ENCODE measurements at places on chromosomes 3 and 15.

DNA sequence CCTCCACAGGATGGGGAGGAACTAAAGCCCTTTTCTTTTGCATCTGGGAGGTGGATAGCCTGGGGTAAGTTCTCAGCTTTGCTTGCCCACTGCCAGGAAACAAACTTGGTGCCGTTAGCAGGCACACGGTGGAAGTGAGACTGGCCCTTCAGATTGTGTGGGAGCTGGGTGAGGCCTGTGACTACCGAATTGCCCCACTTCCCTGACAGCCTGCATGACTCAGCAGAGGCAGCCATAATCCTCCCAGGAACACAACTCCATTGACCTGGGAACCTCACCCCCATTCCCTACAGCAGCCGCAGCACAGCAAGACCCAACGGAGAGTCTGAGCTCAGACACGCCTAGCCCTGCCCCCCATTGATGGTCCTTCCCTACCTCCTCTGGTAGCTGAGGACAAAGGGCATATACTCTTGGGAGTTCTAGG lies 282.6 kb downstream of the KLF13 start:
- DNase-seq: no peak
- peaks cover 3% of the 10 kb centered on the region for H3K4me1 ChIP-seq
- H3K27ac ChIP-seq: no peak overlapping the region

- H3K4me3 ChIP-seq: no peak overlapping the region
- H3K36me3 ChIP-seq: no peaks in the 10 kb centered on the region
- H3K27ac ChIP-seq: no peak overlapping the region
- H3K27me3 ChIP-seq: no peaks in the 10 kb centered on the region
- peak; percentile 50 for DNase-seq
- H3K4me1 ChIP-seq: no peaks in the 10 kb centered on the region
Observed at GRCh38 chr15:57732526-57733331, 26.2 kb downstream of the POLR2M start.

- peaks cover 16% of the 10 kb centered on the region for H3K4me1 ChIP-seq
- H3K27me3 ChIP-seq: no peaks in the 10 kb centered on the region
- DNase-seq: no peak
- no peaks in the 10 kb centered on the region for H3K36me3 ChIP-seq
Observed at GRCh38 chr15:62393196-62393595, 228.1 kb upstream of the C2CD4B start.

DNA sequence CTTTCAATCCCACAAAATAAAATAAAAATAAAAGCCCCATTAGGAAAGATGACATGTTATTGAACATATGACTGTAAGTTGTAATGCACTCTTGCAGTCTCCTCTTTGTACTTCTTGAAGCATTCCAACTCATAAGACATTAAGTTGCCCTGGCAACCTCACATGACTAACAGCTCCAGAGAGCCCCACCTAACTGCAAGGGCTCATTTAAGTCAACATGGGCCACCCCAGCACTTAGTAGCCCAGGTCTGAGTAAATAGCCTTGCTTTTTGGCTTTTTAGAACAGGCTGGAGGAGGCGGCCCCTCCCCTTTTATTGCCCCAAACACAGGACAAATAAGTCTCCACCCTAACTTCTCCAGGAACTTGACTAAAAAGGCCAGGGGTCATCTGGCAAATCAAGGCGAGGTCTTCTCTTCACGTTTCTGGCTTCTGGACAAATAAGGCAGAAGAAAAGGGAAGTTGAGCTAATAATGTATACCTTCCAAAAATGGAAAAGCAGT lies 135.1 kb downstream of the TMCO5A start:
- peak overlapping the region; percentile 81 for H3K27ac ChIP-seq
- no peak for DNase-seq
- peaks cover 25% of the 10 kb centered on the region for H3K4me1 ChIP-seq
- no peaks in the 10 kb centered on the region for H3K36me3 ChIP-seq

DNA sequence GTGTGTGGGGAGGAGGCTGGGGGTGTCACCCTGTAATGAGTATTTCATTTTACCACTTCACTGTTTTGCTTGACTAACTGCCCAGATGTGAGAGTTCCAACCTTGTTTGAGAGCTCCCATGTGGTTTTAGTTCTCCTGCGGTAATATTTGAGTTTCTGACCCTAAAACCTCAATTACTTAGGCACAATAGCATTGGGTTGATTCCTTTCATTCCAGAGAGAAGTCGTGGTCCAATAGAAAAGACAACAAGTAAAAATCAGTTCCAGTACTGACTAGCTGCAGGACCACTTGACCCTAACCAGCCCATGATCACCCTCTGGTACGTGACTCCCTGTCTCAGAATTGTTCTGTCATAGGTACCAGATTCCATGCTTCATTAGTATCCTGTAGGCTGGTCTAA lies 630.4 kb downstream of the CADM2 start:
- H3K4me1 ChIP-seq: no peaks in the 10 kb centered on the region
- no peak overlapping the region for H3K27ac ChIP-seq
- H3K36me3 ChIP-seq: no peaks in the 10 kb centered on the region
- no peak overlapping the region for H3K4me3 ChIP-seq

GRCh38 chr3:152267831-152268554 lies 736 bp upstream of the MBNL1 start:
- peak overlapping the region; percentile 95 for H3K4me3 ChIP-seq
- H3K4me1 ChIP-seq: peaks cover 5% of the 10 kb centered on the region
- no peaks in the 10 kb centered on the region for H3K27me3 ChIP-seq
- peak overlapping the region; percentile 98 for H3K27ac ChIP-seq

- H3K4me3 ChIP-seq: no peak overlapping the region
- DNase-seq: no peak
- H3K27me3 ChIP-seq: no peaks in the 10 kb centered on the region
- no peaks in the 10 kb centered on the region for H3K4me1 ChIP-seq
Observed at GRCh38 chr15:32888221-32888761, 170.5 kb downstream of the GREM1 start.

GRCh38 chr15:101534376-101534970 lies 45.0 kb upstream of the PCSK6 start:
- H3K4me3 ChIP-seq: no peak overlapping the region
- no peak overlapping the region for H3K27ac ChIP-seq
- DNase-seq: no peak
- H3K36me3 ChIP-seq: no peaks in the 10 kb centered on the region
- H3K4me1 ChIP-seq: peaks cover 17% of the 10 kb centered on the region

DNA sequence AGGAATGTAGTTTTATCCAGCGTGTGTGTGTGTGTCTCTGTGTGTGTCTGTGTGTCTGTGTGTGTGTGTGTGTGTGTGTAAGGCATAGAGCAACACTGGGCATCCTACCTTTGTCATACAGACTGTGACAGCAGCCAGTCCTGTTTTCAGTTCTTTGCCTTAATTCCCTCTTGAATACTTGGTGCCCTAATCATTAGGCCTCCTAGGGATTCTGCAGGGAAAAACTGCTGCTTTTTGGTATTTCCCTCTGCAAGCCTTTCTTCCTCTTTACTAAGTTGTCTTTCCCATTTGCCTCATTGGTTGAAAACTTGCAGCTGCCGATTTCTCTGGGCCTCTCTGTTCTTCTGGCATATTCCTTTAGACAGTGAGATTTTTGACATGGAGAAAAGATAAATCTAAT lies 9.2 kb downstream of the SLC25A36 start:
- no peak overlapping the region for H3K4me3 ChIP-seq
- H3K27me3 ChIP-seq: no peaks in the 10 kb centered on the region
- DNase-seq: no peak
- no peaks in the 10 kb centered on the region for H3K4me1 ChIP-seq

- no peak overlapping the region for H3K27ac ChIP-seq
- no peaks in the 10 kb centered on the region for H3K27me3 ChIP-seq
- no peak for DNase-seq
- no peaks in the 10 kb centered on the region for H3K36me3 ChIP-seq
- H3K4me1 ChIP-seq: no peaks in the 10 kb centered on the region
Observed at GRCh38 chr3:102533784-102534183, 99.0 kb downstream of the ZPLD1 start.

- H3K4me1 ChIP-seq: peaks cover 30% of the 10 kb centered on the region
- no peaks in the 10 kb centered on the region for H3K27me3 ChIP-seq
- no peak overlapping the region for H3K27ac ChIP-seq
- DNase-seq: no peak
- peaks cover 3% of the 10 kb centered on the region for H3K36me3 ChIP-seq
Observed at GRCh38 chr15:68658641-68659358, 80.0 kb downstream of the CORO2B start.

DNA sequence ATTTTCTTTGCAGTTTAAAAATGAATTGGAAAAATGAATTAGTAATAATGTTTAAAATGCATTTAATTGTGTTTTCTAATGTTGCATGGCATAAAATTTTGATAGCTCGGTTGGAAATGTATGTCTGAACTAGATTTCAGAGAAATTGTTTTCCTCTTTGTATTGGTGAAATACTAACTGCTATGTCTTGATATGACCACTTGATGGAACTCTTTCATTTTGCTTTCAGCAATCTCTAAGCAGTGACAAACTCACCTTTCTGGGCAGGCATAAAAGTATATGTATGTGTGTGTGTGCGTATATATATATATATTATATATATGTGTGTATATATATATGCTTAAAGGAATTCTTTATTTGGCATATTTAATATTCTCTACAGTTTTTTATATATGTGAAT lies 239.3 kb upstream of the ZNF717 start:
- H3K27ac ChIP-seq: no peak overlapping the region
- peak; percentile 55 for DNase-seq
- no peaks in the 10 kb centered on the region for H3K27me3 ChIP-seq

DNA sequence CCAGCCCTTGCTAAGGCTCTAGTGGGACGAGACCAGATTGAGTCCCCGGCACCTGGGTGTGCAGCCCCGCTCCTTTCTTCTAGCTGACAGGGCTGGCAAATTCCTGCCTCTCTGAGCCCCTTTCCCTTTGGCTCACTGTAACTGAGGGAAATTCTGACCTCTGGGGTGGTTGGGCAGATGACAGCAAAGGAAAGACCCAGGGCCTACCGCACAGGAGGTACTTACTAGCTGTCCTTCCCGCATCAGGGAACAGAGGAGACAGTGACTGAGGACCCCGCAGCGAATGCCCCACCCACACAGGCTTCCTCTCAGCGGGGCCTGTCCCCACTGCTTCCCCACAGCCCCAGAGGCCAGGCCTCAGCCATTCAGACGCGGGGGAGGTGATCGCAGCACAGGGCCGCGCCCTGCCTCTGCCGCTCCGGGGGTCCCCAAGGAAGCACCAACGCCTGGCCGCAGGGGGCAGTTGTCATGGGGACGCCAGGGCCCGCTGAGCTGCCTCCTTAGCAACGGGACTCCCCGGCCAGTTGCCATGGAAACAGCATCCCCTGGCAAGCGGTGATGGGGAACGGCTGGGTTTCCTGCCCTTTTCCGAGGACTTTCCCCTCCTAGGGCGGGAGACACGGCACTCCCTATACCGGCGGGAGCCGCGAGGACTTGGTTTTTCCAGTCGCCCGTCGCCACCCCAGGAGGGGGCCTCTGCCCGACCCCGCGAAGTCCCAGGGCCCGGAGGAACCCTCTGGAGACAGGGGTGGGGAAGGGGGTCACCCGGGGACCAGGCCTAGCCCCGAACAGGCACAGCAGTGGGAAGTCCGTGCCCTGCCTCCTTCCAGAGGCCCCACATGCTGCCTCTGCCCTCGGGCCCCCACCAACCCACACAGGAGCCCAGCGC lies 50.1 kb downstream of the HCN4 start:
- H3K36me3 ChIP-seq: peaks cover 25% of the 10 kb centered on the region
- H3K4me3 ChIP-seq: no peak overlapping the region
- peaks cover 23% of the 10 kb centered on the region for H3K4me1 ChIP-seq
- DNase-seq: peak; percentile 96

DNA sequence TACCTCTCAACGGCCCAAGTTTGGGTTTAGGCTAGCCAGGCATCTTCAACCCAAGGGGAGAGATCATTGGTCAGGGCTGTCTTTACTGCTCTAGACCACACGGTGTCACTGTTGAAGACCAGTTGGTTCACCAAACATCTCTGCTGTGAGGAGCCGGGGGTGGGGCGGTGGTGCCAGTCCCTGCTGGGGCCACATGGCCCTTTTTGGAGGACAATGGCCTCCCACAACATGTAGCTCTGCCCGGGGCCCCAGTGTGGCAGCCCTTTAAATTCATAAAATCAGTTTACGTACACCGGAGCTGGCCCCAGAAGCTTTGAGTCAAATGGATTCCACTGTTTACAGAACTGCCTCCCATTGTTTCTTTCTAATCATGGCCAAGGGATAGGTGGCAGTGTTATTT lies 19.1 kb upstream of the TM4SF18 start:
- H3K4me1 ChIP-seq: no peaks in the 10 kb centered on the region
- no peak overlapping the region for H3K27ac ChIP-seq
- H3K36me3 ChIP-seq: no peaks in the 10 kb centered on the region
- no peak overlapping the region for H3K4me3 ChIP-seq
- DNase-seq: no peak
- H3K27me3 ChIP-seq: no peaks in the 10 kb centered on the region
